Stimulated activated CD4-positive, alpha-beta T cell treated with anti-CD3 and anti-CD28 coated beads, Interleukin-2, amount 100 ng/mL, for 24 hours (primary cell): ENCODE measurements at places on chromosomes 3 and 15.

DNA sequence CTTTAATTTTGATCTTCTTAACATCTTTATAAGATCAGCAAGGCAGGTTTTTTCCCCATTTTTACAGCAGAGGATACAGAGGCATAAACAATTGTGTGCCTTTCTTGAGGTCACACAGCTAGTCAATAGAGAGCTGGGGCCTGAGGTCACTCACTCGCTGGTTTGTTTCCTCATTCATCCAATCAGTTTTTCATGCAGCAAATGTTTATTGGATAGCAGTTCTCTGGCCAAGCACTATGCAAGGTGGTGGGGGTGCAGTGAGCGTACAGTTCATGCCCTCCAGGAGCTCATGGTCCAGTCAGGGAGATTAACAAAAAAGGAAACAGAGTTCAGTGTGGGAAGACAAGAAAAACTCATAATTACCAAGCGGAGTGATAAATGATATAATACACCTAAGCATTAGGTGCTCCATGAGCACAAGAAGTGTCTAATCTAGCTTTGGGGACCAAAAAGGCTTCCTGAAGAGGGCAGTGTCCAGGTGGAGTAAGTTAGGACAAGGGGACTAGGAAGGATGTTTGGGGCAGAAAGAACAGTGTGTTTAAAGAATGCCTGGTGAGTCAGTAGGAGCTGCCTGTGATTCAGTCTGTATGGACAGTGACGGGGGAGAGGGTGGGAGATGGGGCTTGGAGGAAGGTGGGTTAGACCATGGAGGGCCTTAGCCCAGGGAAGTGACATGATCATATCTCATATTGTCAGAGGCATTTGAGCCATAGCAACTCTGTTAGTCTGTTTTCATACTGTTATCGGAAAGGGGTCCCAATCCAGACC is 29.3 kb downstream of the MAP2K5 start:
- DNase-seq: no peak

DNA sequence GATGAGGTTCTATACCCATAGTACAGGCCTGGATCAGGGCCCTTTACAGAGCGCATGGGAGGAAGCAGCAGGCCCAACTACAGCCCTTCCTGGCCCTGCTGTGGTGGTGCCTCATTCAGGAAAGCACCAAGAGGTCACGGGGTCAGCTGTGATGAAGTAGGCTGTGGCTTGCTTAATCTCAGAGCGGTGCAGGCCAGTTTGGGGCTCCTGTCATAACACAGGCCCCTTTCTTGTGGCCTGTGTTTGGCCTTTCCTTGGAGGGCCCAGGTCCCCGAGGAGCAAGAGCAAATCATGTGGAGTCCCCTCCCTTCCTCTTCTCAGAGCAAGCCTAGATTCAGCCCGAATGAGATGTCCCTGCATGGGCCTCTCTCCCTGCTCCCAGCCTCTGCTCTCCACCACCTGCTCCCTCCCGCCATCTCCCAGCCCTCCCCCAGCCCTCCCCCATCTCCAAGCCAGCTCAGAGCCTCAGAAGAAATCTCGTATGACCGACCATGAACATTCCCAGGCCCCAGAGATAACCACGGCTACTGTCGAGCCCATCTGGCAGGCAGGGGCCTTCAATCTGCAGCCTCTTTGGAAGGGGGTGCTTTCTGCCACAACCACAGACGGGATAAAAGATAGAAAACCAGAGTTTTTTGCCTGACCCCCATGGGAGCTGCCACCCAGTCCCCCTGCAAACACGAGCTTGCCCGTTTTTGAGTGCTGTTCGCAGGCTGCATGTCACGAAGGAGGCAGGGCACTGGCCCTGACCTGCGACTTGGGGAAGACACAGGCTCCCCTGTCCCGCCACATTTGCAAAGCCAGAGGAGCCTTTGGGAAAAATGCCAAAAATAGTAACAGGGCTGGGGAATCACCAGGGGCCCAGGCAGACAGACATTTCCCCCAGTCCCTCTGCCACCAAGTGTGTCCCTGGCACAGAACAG is 32.3 kb upstream of the DUSP7 start:
- no peak for DNase-seq

GRCh38 chr3:32837789-32838188 is 20.0 kb downstream of the TRIM71 start:
- no peak for DNase-seq

- no peak for DNase-seq
These were observed 21.0 kb upstream of the CGNL1 start for GRCh38 chr15:57355259-57355658.

DNA sequence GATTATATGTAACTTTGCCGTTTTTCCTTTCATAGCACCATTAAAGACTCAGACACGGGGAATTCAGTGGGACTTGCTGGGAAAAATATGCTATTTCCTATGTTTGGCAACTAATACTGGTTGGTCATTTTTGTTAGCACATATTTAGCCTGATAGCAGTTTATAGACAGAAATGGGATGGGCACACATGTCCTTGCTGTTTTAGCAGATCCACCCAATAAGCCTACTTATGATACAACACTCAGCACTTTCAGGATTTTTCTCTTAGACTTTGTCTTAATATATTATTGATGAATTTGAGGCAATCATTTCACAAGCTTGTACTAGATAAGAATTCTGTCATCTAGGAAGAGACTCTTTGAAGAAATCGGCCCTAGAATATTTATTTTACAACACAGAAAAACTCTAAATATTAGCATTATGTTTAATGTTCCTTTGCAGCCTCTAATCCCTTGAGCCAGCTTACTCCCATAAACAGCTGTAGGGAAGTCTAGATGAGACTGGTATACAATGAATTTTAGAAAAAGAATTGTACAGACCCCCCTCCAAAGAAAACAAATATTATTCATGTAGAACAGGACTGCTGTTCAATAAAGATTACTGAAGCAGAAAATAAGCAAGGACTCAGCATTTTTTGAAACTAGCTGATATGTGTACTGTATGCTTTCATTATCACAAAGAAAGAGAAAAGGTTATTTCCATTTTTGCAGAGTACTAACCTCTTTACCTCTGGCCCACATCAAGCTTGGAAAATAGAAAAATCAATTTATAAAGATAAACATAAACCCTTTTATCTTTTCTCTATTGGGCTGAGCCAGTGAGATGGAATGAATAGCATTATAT is 656.8 kb upstream of the SGO1 start:
- DNase-seq: no peak

- no peak for DNase-seq
These were observed 144.5 kb upstream of the BCL6 start for GRCh38 chr3:187889601-187890404.

- no peak for DNase-seq
These were observed 17.5 kb downstream of the COPS2 start for GRCh38 chr15:49137861-49138260.
